ENCODE measurements at places on chromosomes 5 and 9.

GRCh38 chr9:34508951-34509350 lies 13.8 kb downstream of the ENHO start:
- no peak for DNase-seq

- DNase-seq: no peak
These were observed 124.4 kb upstream of the GPR151 start for GRCh38 chr5:146640285-146640896.

- DNase-seq: no peak
These were observed 153.5 kb downstream of the MAT2B start for GRCh38 chr5:163658702-163659567.

DNA sequence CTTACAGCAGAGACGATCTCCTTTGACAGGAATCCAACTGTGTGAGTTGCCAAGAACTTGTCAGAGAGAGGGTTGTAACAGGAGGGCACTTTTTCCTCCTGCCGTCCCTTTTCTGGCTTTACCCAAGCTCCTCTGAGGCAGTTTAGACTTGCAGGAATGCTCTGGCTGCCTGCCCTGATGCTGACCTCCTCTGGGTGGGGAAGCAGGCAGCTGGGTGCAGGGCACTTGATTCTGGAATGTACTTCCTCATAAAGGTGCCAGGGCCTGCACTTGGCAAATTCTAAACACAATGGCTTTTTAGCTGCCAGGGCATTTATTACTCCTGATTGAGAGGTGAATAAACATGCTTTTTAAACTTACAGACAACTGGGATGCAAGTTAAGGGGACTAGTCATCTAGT lies 190.4 kb downstream of the EPB41L4A start:
- DNase-seq: peak; percentile 57

DNA sequence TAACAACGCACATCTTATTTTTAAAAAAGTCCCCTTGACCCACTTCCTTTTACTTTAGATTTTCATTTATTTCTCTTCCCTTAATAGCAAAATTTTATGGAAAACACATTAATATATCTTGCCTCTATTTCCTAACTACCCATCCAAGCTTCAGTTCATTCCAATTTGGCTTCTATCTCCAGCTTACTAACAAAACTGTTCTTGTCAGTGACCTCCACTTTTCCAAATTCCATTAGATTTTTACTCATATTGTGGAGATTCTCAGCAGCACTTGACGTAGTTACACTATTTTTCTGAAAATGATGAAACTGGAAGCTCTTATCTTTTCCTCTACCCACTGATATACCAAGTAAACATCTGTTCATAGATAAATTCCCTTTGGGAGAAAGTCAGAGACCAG lies 46.5 kb upstream of the ADAMTS19 start:
- no peak for DNase-seq

- no peak for DNase-seq
These were observed 323.3 kb downstream of the GADD45G start for GRCh38 chr9:89928106-89928505.

- no peak for DNase-seq
These were observed 5.5 kb downstream of the NR2F1 start for GRCh38 chr5:93588352-93589151.

GRCh38 chr5:163815240-163815791 lies 309.9 kb downstream of the MAT2B start:
- no peak for DNase-seq

- DNase-seq: no peak
These were observed 72.8 kb downstream of the MAPKAP1 start for GRCh38 chr9:125634040-125634717.

- DNase-seq: peak; percentile 67
These were observed 5.0 kb downstream of the NSMF start for GRCh38 chr9:137454145-137454596.

GRCh38 chr5:158026304-158027031 lies 167.5 kb upstream of the CLINT1 start:
- DNase-seq: no peak

All from left hindlimb (tissue), 1 donor.